Stimulated activated CD4-positive, alpha-beta T cell treated with anti-CD3 and anti-CD28 coated beads, Interleukin-2, amount 100 ng/mL, for 24 hours (primary cell): ENCODE measurements at places on chromosomes 5 and 9.

DNA sequence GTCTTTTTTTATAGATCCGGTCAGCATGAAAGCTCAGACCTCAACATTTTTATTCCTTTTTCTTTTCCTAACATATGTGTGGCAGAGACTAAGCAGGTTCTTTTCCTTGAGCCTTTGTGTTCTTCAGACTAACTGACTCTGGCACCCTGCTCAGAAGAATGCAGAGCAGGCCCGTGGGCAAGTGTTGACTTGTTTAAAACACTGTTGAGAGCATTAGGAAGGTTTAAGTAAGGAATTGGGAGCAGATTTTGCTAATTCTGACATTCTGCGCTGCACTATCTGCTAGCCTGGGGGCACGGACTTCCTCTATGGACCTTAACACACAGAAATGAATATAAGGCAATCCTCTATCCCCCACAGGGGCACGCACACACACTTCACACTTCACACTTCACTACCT lies 182.5 kb upstream of the PIK3R1 start:
- DNase-seq: no peak

- no peak for DNase-seq
Observed at GRCh38 chr5:3392306-3392939, 203.2 kb upstream of the IRX1 start.

DNA sequence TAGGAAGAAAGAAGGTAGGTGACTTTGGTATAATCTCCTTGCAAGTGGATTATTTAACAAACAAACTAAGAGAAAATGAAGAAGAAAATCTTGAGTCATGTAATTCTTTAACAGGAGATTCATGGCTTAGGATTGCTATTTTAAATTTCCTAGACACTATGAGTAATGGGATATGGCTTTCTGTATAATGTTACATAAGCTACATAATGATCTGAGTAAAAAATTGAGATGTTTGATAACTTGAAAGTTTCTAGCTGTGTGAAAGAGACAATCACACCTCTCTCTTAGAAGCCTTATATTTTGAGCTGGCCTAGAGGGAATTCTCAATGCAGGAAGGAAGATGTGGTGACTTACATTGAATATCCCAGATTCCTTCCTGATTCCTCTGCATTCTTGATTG lies 92.5 kb downstream of the CDH9 start:
- DNase-seq: no peak

- peak; percentile 20 for DNase-seq
Observed at GRCh38 chr5:132497488-132497997, 7.0 kb upstream of the IRF1 start.

GRCh38 chr9:124102363-124102762 lies 90.8 kb downstream of the LHX2 start:
- no peak for DNase-seq

DNA sequence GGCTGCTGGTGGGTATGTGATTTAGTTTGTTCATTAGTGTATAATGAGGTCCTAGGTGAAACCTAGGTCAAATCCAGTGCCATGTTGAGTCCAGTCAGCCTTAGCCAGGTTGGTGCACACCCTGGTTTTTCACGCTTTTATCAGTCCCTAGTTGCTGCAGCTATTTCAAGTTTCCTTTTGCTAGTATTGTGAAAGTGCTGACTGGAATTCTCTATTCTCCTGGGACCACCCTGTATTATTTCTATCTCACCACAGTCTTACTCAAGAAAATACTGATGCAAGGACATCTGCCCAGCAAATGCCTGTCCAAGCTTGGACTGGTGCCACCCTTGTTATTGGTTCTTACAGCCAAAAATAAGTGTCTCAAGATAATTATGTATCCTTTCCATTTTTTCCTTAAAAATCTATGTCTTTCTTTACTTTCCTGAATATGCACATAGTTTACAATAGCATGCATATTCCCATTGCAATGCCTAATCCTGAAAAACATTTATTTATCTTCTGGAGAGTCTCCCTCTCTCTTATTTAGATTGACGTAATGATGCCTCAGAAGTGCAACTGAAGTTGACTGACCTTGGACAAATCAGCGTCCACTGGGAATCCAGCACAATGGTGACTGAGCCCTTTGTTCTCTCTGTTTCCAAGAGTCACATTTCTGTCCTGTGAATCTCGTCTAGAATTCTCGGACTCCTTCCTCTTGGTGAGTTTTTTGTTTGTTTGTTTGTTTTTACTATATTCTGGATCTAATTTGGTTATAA lies 1075.0 kb downstream of the CDH9 start:
- DNase-seq: no peak

DNA sequence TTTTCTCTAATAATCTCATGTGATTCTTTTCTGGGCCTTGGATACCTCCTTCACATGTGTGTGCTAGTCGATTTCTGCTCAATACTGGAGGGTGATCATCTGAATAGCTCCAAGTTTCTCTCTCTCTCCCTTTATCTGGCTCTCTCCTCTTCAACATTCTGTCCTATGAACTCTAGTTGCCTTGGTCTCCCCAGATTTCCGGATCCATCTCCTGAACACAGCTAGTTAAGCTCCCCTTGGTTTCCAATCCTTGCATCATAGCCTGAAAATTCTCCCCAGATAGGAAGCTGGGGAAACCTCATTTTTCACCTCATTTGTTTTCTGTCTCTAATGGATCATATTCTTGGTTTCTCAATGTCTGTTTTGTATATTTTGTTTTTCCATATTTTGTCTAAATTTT lies 832.3 kb downstream of the MTRR start:
- no peak for DNase-seq

DNA sequence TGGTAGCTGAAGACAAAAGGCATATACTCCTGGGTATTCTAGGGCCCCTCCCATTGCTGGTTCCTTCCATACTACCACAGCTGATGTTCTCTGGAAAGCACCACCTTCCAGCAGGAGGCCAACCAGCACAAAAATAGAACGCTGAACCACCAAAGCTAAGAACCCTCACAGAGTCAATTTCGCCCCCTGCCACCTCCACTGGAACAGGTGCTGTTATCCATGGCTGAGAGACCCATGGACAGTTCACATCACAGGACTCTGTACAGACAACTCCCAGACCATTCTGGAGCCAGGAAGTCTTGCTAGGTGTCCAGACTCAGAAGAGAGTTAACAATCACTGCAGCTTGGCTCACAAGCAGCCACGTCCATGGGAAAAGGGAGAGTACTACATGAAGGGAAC lies 1851.5 kb upstream of the NUDT12 start:
- DNase-seq: no peak

DNA sequence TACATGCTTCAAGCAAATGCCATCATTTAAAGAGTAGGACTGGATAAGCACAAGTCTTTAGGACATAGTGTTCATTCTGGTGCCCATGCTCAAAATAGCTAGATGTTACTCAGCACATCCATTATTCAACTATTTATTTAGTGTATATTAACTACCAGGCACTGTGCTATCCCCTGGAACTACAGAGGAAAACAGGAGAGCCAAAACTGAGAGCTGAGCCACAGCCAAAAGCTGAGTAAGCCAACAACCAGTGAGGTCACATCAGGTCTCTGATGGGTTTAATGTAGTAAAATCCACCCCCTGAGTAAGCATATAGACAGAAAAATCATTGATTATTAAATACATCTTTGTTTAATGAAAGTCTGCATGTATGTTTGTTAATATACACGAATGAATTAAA lies 469.3 kb upstream of the DMAC1 start:
- DNase-seq: no peak

DNA sequence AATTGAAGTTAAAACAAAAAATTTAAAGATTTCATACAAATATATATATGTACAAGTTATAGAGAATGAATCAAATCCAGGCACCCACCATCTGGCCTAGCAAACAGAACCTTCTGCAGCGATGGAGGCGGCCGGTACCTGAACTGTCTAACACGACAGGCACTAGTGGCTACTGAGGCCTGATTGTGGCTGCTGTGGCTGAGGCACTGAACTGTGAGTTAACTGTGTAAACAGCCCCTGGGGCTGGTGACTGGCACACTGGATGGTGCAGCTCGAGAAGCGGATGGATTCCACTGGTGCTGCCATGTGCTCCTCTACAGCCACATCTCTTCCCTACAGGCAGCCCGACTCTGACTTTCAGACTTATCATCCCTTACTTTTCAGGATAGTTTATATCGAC lies 82.4 kb downstream of the RAPGEF1 start:
- DNase-seq: no peak

DNA sequence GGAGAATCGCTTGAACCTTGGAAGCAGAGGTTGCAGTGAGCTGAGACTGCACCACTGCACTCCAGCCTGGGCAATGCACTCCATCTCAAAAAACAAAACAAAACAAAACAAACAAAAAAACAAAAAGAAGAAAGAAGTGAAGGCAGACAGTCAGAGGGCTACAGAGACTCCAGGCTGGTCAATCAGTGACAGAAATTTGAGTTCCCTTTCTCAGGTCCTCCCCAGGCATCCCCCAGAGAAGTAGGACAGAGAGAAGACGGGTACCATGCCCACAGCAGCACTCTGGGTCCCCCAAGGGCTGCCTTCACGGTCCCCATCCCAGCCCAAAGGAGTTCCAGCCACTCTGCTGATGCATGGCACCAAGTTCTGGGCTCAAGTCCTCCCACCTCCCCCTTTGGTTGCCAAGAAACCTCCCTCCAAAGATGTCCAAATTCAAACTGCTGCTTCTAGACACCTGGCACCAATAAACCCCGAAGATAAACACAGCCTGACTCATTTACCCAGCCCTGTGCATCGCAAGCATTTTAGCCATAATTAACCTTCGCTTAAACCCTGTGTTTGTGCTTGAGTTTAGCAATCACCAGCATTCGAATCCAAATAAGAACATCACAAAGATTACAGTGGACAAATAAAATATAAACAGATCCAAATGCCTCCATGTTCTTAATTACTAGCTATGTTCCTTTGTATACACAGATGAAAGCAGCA lies 24.0 kb downstream of the SEMA4D start:
- DNase-seq: no peak

DNA sequence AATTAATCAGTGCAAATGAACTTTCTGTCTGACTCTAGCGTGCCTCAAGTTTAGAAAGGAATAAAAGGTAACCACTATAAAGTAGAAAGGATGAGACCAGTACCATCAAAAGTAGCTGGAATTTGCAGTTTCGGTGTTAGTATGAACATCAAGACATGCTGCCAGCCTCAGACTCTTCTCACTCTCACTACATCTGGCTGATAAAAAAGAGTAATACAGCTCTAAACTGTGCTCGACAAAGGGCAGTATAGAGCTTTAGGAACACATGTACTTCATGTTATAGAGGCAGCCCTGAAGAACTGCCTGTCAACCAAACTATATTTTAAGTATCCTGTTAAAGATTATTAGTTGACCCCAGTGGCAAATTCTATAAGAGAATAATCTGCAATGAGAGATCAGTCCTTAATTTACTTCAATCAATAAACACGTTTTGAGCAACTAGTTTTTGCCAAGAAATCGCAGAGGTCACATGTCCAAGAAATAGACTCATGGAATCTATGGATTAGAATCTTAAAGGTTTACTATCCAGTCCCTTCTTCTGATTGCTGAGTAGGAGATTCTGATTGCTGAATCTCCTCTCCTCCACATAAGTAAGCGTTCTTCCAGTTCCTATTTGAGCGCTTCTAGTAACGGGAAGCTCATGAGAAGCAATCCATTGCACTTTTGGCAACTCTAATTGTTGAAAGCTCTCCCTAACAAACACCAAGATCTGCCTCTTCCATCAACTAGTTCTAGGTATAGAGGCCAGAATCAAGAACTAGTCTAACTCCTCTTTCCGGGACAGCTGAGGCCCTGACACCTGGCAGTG lies 941 bp downstream of the XPA start:
- no peak for DNase-seq

- no peak for DNase-seq
Observed at GRCh38 chr5:23717486-23717885, 210.1 kb downstream of the PRDM9 start.

DNA sequence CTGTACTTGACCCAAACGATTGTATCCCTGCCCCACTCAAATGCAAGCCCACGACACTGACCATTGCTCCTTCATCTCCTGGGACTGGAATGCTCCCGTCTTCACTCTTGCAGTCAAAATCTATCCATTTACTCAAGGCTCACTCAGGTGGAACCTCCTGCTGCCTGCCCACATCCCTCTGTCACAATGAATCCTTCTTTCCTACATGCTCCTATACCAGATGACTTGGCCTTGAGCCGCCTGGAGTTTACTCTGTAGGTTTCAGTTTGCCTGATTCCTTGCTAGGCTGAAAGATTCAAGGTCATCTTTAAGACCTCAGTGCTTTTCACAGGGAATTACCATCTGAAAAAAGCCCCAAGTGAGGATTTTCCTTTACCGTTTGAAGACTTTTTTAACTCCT lies 264.1 kb downstream of the GLIS3 start:
- DNase-seq: no peak

- no peak for DNase-seq
Observed at GRCh38 chr9:134494905-134495304, 146.7 kb upstream of the COL5A1 start.

DNA sequence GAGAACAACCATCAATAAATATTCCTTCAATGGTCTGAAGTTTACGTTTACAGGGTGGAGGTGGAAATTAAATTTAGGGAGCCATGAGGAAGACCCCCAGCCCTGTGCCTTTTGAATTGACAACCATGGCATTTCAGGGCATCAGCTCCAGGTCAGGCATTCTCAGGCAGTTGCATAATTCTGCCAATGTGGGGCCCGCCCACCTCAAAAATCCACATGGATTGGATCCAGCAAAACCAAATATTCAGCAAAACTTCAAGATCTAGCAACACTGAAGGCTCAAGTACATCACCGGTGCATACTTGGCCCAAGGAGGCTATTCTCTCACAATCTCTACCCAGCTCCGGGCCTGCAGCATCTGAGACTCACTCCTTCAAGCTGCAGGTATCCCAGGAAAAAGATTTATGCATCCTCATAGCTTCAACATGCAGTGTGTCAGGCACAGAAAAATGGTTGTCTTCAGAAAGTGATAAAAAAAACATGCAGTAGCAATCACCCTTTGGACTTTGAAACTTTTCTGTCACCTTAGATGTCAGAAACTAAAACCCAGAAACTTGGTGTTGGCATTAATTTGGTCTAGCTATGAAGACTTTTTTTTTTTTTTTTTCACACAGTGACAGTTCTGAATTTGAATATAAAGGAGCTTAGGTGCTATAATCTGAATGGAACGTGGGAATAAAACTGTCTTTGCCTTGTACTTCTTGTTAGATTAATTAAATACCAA lies 21.4 kb upstream of the ANXA2R start:
- no peak for DNase-seq

DNA sequence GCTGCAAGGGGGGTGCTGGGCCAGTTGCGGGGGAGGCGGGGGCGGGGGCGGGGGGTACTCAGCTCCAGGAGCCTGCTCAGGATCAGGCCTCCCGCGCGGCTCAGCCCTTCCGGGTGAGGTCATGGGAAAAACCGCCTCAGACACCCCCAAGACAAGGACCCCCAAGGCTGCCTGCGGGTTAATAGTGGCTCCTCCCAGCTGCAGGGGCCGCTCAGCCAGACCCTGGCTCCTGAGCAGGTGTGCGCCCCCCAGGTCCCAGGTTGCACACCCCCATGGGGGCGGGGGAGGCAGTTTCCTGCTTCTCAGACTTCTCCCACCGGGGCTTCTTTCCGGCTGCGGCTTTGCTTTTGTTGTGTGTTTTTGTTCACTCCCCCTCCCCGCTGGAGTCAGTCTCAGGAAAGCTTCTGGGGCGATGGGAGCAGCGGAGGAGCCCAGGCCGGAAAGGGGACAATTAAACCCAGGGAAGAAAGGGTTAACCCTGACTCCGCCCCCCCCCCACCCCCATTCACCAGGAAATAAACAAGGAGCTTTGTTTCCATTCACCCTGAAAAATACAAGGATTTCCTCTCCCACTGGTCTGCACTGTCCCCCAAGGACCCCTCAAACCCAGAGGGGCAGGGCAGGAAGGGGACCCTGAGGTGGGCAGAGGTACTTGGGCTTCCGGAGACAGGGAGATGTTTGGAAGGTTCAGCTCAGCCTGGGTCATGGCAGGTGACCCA lies 42.3 kb upstream of the NOTCH1 start:
- no peak for DNase-seq
